ENCODE measurements at places on chromosomes 2 and 18.
A peak's percentile ranks its signal among the peaks of the same experiment; 100 is the strongest.

DNA sequence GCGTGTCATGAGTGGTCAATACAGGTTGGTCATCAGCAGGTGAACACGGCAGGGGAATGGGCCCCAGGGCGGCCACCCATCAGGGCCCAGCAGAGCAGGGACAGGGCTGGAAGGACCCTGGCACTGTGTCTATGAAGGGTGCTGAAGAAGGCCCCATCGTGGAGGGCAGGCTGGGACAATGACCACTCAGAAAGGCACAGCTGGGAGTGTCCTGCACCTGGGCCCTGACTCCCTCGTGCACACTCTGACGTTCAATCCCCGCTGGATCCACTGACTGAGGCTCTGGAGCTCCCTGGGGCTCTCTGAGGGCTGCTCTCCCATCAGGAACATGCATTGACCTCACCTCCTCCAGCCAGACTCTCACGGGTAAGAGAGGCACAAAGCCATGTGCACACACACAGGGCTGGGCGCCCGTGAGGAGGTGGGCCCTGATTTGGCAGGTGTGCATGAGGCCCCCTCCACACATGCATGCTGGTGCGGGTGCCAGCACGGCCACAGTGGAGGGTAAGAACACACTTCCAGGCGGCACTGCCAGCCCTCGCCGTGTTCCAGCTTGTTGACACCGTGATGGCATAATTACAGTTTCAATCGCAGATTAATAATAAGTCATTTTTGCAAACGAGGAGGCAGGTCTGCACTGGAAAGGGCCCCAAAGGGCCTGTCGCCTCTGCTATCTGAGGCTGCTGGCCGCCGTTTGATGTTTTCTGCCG is 58.5 kb downstream of the SMAD7 start:
- peak; percentile 90 for DNase-seq

GRCh38 chr2:167764772-167765341 is 482.5 kb downstream of the STK39 start:
- no peak for DNase-seq

- no peak for DNase-seq
These were observed 162.1 kb downstream of the SH3RF3 start for GRCh38 chr2:109290887-109291643.

GRCh38 chr2:105845976-105846375 is 101.3 kb downstream of the NCK2 start:
- no peak for DNase-seq

GRCh38 chr2:235723811-235724465 is 230.1 kb downstream of the AGAP1 start:
- DNase-seq: no peak

GRCh38 chr2:144541396-144541795 is 21.5 kb upstream of the ZEB2 start:
- DNase-seq: no peak

- DNase-seq: no peak
These were observed 73.4 kb upstream of the SMAD7 start for GRCh38 chr18:49023938-49024803.

All from NCI-H1105 (cell line).